ENCODE measurements at places on chromosomes 5 and 9.

GRCh38 chr5:87411973-87412629 is 629 bp downstream of the CCNH start:
- H3K4me1 ChIP-seq = peaks cover 18% of the 10 kb centered on the region
- DNase-seq = peak; percentile 71
- peak overlapping the region; percentile 97 for H3K27ac ChIP-seq

DNA sequence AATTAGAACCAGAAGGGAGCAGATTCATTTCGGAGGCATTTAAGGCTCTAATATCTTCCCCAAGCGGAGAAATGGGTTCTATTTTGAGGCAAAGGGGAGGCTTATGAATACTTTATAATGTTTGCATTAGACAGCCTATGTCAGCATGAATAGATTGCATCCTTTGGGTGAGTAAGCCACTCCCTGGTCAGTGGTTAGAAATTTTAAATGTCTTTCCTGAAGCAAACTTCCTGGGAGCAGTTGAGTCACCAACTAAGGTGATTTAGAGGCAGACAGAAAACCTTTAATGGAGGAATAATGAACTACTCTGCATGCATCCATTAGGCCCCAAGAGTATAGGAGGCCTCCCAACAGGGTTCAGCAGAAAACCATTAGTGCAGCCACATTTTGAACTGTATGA is 204.9 kb downstream of the ELAVL2 start:
- DNase-seq = no peak
- H3K27me3 ChIP-seq = no peaks in the 10 kb centered on the region
- no peaks in the 10 kb centered on the region for H3K36me3 ChIP-seq

GRCh38 chr5:157204765-157205164 is 24.1 kb downstream of the ITK start:
- H3K27ac ChIP-seq = no peak overlapping the region
- H3K36me3 ChIP-seq = no peaks in the 10 kb centered on the region
- no peaks in the 10 kb centered on the region for H3K4me1 ChIP-seq

DNA sequence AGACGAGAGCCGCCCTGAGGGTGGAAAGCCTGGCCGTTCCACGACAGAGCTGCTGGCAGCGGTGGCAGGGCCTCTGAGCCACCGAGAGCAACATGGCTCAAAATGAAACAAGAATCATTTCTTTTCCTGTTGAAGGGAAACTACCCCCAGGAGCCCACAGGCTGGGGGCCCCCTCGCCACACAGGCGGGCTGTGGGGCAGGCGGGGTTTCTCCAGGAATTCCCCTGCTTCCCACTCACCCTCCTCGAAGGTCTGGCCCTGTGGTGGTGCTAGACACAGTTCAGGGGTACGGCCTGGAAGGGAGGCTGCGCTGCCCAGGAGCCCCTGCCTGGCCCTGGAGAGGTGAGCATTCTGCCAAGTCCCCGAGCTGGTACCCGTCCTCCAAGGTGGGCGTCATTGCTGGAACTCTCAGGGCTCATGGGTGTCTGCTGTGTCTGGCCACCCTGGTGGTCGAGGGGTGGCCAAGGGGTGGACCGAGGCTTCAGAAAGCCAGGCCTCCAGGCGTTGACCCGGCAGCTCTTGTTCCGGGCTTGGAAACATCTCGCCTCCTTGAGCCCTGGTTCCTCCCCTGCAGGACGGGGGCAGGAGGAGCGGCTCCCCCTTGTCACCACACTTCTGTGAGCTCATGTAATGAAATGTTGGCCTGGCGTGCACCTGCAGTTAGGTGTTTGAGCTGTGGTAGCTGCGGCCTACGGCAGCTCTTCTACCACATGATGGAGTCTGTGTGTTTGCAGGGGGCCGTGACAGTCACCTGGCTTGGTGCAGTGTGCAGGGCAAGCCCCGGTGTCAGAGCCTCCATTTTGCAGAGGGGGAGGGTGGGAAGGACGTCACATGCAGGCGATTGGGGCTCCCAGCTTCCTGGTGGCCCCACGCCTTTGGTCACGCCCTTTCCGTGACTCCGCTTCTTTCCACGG is 65.3 kb downstream of the RXRA start:
- no peaks in the 10 kb centered on the region for H3K36me3 ChIP-seq
- no peak for DNase-seq
- no peak overlapping the region for H3K4me3 ChIP-seq
- no peak overlapping the region for H3K27ac ChIP-seq

DNA sequence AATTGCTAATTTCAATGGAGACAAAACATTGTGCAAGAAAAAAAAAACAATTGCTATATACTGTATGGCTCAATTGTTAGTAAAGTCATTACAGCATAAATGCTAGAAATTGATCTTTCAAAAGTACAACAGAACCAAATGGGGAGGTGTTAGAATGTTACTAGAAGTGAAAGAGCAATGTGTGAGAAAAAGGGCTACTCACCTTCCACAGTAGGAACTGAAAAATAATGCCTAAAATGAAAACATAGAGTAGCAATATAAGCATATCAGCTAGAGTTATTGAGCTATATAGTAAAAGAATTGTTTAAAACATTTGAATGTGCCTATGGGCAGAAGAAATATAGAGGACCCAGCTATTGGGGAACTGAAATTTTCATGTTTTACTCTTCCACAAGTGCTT is 10.9 kb upstream of the RXFP3 start:
- no peak for DNase-seq
- no peak overlapping the region for H3K4me3 ChIP-seq
- no peaks in the 10 kb centered on the region for H3K4me1 ChIP-seq
- no peaks in the 10 kb centered on the region for H3K27me3 ChIP-seq
